Osteoblast (primary cell): ENCODE measurements at places on chromosomes 3 and 15.

- peak; percentile 97 for DNase-seq
These were observed 28.2 kb downstream of the DUOX1 start for GRCh38 chr15:45157974-45158373.

- no peak for DNase-seq
These were observed 52.4 kb upstream of the CACNA2D3 start for GRCh38 chr3:54069961-54070360.

- DNase-seq: no peak
These were observed 26.8 kb upstream of the CSTA start for GRCh38 chr3:122298239-122298638.

- no peak for DNase-seq
These were observed 135.3 kb upstream of the LMCD1 start for GRCh38 chr3:8366219-8366810.

- DNase-seq: peak; percentile 86
These were observed 103.8 kb downstream of the THSD4 start for GRCh38 chr15:71219101-71219500.

- no peak for DNase-seq
These were observed 222.7 kb downstream of the EFHB start for GRCh38 chr3:19711160-19711782.

DNA sequence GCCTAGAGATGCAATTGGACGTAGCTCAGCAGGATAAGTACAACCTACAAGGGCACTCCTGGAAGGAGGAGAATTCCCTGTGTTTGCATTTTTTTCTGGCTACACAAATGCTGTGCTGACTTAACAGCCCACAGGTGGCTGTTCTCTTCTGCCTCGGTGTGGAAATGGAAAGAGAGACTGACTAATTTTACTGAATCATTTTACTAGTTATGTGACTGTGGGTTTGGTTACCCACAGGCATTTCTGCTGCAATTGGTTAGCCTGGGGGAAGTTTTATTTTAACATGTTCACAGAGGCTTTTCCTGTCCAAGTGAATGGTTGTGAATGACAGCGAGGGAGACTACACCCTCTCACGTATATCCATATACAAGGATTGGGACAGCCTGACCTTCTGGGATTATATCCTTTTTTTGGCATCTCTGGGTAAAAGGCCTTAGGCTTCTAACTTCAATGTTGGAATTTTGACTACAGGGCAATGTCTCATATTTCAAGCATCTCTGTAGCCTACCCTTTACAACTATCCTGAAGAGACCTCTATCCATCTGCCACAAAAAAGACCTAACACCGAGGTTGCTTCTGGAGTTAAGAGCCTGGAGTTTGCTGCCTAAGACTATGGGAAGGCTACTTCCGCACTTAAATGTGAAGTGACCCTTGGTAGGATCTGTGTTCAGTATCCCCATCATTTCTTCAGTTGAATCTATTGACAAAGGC, 67.2 kb upstream of the TP63 start:
- DNase-seq: peak; percentile 34

- DNase-seq: no peak
These were observed 163.3 kb downstream of the ARRDC4 start for GRCh38 chr15:98123834-98124233.

- peak; percentile 92 for DNase-seq
These were observed 940 bp downstream of the BOC start for GRCh38 chr3:113212150-113212843.

DNA sequence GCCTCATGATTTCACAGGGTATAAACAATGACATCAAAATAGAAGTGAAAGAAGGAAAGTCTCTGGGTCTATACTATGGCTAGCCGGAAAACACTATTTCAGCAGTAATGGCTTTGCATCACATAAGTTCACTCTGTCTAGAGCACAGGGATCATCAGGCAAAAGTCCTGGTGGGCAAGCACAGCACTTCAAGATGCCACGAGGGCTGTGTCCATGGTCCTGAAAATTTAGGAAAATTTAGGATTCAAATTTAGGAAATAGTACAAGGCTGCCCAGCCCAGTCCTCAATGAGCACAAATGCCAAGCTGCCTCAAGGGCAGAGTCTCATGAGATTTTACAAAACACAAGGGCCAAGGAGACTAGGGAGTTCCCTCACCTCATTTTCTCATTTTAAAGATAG, 54.1 kb downstream of the RORA start:
- no peak for DNase-seq

DNA sequence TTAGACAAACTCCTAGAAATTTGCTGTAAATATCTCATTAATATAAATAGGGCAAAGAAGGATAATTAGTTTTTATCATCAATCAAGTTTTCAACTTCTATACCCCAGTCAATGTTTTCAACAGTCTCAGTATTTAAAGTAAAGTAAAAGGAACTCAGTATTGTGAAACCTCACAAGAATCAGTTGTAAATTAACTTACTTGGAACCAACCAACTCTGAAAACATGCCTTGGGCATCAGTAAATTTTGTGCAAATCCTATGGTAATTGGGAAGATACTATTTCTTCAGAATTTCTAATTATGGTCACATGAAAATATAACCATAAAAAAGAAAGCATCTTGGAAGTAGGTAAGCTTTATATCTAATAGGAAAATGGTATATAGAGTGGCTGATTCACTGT, 1139.0 kb downstream of the TUSC7 start:
- no peak for DNase-seq

DNA sequence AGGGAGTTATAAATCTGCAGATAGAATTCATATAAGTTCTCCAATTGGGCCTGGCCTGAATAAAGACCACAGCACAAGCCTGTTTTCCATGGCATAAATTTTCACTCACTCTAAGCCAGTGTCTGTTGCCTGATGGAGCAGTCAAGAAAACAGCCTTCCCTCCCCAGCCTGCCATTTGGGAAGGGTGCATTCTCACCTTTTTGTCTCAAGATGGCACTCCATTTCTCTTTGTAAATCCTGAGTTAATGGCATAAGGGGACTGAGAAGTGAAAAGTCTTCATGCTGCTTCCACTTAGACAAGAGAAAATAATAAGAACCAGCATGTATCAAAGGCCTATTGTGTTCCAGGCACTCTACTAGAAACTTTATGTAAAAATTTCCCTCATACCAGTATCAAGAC, 115.6 kb upstream of the MANF start:
- DNase-seq: no peak

- no peak for DNase-seq
These were observed 206.9 kb downstream of the KLHL25 start for GRCh38 chr15:85587707-85588411.

DNA sequence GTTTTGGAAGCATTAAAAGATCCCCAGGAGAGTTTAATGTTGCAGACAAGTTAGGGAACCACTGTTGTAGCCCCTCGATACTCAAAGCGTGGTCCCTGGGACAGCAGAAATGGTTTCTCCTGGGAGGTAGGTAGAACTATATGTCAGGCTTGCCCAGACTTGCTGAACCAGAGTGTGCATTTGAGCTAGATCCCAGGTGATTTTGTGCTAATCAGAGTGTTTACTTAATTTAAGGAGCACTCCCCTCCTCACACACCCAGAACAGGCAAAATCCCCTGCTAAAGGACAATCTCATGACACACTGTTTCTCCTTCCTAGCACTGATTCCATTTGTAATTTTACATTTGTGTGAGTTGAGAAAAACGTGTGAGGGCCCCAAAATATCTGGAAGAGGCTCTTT, 24.3 kb downstream of the LMCD1 start:
- no peak for DNase-seq

DNA sequence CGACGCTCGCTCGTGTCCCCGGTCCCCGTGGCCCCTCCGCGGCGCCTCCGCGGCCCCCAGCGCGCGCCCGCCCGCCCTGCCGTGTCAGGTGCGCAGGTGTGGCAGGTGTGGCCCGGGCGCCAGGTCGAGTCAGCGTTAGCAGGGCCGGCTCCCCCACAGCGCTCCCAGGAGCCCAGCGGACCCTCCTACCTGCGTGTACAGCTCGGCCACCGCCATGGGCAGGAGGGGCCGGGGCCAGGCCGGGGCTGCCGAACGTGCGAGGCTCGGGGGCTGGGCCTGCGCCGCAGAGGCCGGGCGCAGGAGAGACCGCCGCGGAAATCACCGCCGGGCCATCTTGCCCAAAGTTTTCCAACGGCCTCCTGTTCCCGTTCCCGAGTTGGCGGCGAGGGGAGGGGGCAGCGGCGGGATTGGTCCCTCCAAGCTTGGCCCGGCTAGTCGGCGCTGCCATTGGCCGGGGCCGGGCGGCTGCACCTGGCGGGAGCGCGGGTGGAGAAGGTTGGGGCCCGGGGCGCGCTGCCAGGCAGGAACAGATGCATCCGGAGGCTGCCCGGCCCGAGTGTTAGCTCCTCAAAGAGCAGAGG, at the start of gene MYO5C:
TSS of gene MYO5C (minus strand) at position 384 of the 581 bp plus-strand sequence. CDS start at position 216, 168 bp downstream.
- DNase-seq: peak; percentile 87

GRCh38 chr3:177361081-177361938, 164.0 kb upstream of the TBL1XR1 start:
- peak; percentile 62 for DNase-seq

DNA sequence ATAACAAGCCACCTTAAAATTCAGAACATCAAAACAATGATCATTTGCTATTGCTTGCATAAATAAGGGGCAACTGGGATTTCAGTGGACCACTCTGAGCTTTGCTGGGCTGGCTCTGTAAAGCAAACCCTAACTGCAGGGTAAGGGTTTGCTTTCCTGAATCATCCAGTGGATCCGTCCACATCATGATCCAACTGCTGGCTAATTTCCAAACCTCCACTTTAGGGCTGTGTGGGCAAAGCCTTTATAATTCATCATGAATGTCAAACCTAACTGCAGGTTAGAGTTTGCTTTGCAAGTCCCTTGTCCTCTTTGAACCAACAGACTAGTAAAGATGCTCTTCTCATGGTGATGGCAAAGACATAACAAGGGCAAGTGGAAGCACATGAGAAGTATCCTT, 76.1 kb downstream of the SYNPR start:
- no peak for DNase-seq

DNA sequence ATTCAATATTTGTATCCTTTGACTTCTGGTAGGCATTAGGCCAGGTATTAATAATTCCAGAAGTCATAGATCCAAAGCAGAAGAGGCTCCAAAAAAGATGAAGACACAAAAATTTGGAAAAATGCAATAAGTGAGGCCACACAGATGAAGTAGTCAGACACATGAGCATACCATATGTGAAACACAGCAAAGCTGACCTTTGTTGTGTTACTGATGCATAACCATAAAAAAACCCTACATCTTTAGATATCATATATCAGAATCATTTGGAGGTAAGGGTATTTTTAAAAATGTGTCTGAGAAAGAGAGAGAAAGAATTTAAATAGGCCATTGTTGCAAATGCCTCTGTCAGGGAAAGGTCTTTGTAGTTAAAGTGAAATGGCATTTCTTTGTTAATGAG, 314.9 kb downstream of the SLC9A9 start:
- DNase-seq: no peak

DNA sequence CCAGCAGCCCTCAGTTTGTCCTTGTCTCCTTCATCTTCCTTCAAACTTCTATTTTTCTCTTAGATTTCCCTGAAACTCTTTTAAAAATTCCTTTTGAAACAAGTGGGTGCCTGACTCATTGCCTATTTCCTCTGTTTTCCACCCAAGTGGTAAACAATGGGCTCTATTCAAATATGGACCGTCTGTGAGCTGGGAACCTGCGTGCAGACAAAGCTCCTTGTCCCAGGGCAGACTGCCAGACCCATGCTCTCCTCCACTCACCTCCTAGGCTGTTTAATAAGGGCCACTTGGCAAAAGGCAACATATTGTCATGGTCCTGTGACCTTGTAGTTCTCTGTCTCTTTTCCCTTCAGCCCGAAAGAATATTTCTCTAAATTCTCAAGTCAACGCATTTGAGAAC, 332.7 kb upstream of the THBS1 start:
- no peak for DNase-seq

DNA sequence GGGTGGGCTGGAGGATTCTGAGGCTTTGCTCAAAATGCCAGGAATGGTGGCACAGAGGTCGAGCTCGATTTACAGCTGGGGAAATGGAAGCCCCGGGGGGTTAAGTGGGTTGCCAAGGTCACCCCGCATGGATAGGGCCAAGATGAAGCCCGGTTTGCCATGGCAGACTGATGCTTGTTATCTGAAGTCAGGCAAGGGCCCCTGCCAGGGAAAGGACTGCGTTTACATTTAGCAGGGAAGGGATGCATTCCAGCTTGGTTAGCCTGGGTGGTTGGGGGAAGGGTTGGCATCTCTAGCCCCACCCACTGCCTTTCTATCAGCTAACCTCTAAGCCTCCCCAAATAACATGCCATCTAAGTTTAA, 79.0 kb downstream of the RPLP1 start:
- DNase-seq: no peak

DNA sequence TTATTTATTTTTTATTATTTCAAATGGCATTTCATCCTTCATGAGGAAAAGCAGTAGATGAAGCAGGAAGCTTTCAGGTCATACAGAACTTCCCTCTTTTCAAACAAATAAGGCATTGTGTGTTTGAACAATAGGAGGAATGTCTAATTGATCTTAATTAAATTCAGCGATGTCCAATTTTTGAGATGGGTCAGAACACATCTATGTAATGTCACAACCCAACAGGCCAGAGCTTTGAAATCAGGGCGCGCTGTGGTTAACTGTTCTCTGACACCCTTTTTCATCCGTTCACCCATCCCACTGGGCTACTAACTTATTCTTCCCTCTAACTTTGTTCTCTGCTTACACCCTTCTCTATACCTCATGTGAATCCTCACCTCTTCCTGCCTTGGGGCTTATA, 510.5 kb downstream of the FOXP1 start:
- DNase-seq: no peak

- DNase-seq: no peak
These were observed 166.1 kb downstream of the RYR3 start for GRCh38 chr15:33476908-33477307.

DNA sequence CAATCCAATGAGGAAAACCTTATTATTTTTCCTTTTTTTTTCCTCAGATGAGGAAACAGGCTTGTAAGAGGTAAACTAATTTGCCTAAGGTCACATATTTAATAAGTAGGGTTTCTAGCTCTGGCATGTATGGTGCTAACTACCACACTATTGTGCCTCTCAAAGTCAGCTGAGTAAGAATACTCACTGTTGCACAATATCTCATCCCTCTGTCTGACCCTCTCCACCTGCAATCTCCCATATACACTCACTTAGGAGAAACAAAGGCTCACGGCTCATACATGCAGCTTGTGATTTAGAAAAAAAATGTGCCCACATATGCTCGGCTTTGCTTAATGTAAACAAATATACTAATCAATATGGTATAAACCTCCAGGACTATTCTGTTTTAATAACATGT, 10.4 kb upstream of the ARIH1 start:
- no peak for DNase-seq

GRCh38 chr3:124442463-124442862, 287.8 kb upstream of the UMPS start:
- DNase-seq: no peak

GRCh38 chr3:188036375-188037194, 117.4 kb upstream of the LPP start:
- DNase-seq: no peak

- DNase-seq: no peak
These were observed 39.0 kb downstream of the CHDH start for GRCh38 chr3:53807117-53807810.

DNA sequence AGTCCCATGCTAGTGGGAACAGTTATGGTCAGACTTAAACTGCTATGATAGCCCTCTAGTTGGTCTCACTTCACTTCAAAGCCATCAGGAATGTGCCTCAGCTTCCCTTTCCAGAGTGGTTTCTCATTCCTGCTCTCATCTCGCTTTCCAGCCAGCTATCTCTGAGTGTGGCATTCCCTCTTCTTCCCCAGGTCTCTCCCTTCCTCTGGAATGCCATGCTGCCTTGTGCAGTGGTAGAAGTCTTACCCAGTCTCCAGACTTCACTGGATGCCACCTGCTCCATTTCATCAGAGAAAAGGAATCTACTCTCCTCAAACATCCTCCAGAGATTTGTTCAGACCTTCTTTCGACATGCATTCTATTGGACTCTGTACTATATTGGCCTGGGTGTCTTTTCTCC, 83.0 kb downstream of the AGBL1 start:
- no peak for DNase-seq
